NB4 (cell line): ENCODE measurements at places on chromosomes 16 and 17.
A peak's percentile ranks its signal among the peaks of the same experiment; 100 is the strongest.

DNA sequence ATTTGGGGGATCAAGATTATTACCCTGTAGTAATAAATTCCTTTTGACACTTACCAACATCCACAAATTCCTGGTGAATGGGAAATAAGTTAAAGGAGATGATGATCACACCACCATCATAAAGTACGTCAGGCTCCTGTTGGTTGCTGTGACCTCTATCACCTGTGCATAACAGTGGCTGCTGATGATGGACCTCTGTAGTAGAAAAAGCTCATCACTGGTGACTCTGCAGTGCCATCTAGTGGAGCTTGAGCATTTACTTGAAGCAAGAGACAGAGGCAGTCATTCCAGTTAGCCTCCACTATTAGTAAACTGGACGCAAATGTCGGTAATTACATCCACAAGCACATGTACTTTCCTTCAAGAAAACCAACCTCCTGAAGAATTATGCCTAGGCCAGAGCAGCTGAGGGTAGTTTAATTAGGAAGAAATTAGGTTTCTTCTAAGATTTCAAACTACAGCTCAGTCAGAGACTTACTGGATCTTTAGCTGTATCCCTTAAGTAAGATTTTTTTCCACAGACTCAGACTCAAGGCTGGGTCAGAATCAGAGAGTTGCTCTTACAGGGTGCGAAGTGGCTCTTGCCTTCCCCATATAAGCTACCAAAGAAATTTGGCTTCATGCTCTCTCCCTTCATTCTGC, 39.3 kb downstream of the CYB561 start:
- DNase-seq, result peak; percentile 85

GRCh38 chr16:84739349-84740124, 39.7 kb downstream of the USP10 start:
- DNase-seq, result peak; percentile 72

DNA sequence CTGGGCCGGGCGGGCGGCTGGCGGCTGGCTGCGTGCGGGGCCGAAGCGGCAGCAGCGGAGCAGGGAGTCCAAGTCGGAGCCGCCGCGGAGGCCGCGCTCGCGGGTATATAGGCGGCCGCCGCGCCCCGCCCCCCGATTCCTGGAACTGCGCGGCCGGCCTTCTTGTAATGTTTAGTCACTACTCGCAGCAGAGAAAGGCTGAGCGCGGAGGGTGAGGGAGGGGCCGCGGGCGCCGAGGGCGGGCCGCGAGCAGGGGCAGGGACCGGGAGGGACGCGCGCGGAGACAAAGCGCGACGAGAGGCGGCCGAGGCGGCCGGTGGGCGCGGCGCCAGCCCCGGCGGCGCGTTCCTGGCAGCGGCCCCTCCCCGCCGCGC, at the start of gene SOCS3:
SOCS3 (minus strand) TSS at position 81 of the 374 bp plus-strand sequence. CDS start 982 bp downstream, outside the sequence.
- peak; percentile 92 for DNase-seq

GRCh38 chr16:3328104-3328503, 22.8 kb downstream of the ZNF75A start:
- DNase-seq, result no peak

DNA sequence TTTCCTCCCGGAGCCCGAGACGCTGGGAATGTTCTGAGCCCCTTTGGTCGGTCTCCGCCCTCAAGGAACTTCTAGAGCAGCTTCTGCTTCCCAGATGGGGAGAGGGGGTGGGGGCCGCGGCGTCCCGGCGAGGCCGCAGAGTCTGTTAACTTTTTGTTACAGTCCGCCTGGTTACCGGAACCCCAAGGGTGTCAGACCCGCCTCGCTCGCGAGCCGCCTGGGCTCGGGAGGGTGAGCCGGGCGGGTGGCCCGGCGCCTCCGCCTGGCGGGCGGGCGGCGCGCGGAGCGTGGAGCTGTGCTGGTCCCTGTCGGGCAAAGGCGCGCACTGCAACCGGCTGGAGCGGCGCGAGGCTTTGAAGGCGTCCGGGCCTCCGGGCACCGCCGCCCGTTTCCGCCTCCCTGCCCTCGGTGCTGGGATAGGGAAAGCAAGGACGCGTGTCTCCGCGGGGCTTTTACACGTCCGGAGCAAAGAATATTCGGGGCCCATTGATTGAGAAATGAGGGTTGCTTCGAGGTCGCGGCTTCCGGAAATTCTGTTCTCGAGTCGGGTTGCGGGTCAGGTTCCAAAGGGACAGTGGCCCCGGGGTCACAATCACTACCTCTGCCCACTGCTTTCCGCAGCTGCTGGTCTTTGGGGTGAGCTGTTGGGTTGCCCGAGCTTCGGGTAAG, 1.7 kb downstream of the HS3ST3B1 start:
- peak; percentile 89 for DNase-seq

GRCh38 chr17:55005520-55005919, 37.0 kb downstream of the STXBP4 start:
- DNase-seq, result peak; percentile 44

- DNase-seq, result peak; percentile 66
Observed at GRCh38 chr16:3716831-3717234, 491 bp downstream of the TRAP1 start.

- DNase-seq, result no peak
Observed at GRCh38 chr16:82108774-82109173, 61.2 kb downstream of the MPHOSPH6 start.

DNA sequence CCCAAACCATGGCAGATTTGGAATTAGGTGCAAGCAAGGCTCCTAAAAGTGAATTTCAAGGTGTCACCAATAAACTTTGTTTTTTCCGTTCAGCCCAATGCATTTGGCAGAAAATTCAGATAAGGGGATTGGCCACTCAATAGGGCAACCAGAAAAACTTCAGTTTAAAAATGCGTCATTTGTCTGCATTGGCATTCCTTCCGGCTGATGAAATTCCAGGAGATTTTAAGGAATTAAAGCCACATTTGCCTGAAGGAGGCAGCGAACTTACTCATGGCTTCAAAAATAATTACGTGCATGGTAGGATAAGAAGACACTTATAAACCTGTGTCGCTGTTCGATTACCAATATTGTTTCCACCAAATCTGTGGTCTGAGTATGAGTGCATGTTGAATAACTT, 151.9 kb downstream of the SALL1 start:
- DNase-seq, result no peak

DNA sequence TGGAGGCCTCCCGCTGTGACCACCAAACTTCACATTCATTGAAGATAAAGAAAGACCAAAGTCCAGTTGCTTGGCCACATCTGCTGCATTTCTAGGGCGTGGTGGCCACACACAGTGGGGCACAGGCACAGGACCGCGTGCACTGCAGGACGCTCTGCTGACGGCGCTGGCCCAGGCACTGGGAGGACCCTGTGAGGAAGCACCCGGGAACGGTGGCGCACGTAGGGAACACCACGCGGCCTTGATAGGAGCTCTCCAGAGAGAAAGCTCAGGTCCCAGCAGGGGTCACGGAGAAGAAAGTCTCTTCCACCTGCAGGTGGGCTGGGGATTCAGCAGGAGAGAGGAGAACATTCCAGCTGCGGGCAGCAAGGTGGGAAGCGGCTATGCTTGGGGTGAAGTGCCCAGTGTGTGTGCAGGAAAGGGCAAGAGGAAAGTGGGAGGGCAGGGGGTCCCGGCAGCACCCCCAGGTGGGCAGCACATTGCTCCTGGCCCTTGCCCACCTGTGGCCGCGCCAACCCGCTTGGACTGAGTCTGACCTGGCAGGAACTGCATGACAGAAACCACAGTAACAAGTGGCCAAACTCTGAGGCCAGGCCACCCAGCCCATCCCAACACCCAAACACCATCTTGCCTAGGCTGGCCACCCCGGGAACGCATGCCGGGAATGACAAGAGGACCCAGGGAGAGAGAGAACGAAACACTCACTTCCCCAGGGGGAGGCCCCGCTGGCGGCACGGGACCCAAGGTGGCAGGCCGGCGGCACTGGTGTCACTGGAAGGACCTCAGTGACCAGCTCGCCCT, 32.8 kb downstream of the TBC1D16 start:
- no peak for DNase-seq

DNA sequence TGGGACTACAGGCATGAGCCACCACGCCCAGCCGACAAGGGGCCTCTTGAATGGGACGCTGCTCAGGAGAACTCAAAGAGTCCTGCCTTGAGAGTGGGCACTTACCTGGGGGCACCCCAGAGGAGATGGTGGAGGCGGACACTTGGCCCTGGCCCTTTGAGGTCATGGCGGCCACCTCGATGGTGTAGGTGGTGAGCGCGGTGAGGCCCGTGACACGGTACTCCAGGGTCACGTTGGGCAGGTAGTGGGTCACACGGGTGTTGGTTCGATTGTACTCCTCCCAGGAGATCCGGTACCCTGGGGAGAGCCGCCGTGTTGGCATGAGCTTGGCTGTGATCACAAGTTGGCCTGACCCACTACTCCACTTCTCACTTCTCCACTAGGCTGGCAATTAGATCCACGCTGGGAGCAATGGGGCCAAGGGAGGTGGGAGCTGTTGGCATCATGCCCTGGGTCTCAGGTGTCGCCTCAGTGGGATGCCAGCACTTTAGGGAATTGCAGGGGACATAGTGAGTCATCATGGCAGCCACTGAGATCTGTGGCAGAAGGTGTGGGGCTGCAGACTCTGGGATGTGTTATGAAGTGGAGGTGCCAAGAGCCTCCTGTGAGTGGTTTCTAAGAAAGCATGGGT, 89.2 kb upstream of the CDC42EP4 start:
- no peak for DNase-seq

DNA sequence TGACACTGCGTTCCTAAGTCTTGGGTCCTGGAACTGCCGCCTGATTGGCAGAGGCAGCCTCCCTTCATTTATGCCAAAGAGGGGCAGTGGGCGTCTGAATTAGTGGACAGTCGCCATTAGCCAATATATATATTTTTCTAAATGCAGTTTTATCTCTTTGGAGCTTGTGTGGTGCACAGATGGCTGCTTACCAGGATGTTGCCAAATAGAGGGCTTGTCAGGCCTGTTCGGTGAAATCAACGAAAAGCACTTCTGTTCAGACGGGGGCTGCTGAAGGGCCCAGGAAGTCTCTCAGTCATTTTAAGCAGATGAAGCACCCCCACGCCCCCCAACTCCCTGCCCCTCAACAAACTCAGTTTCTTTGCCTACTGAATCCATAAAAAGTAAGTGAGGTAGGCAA, 66.0 kb downstream of the RAP1GAP2 start:
- DNase-seq, result no peak
